Activated T-cell treated with anti-CD3 and anti-CD28 coated beads, Interleukin-2, amount 50 U/mL, for 72 hours (primary cell): ENCODE measurements at places on chromosomes 2 and 18. TPM values are rescaled to one million over a fixed set of nuclear protein-coding genes. Genes with fewer than 3 reads are reported as not detected.

GRCh38 chr2:28334527-28334894 lies 58.1 kb upstream of the FOSL2 start:
- DNase-seq: no peak

GRCh38 chr2:28137221-28137620 lies 246.7 kb downstream of the BABAM2 start:
- DNase-seq: no peak

- DNase-seq: no peak
Observed at GRCh38 chr2:207491956-207492355, 37.8 kb upstream of the CREB1 start.

- no peak for DNase-seq
Observed at GRCh38 chr2:203565076-203565475, 30.0 kb upstream of the RAPH1 start.

- DNase-seq: no peak
Observed at GRCh38 chr2:212465456-212465855, 73.1 kb downstream of the ERBB4 start.

DNA sequence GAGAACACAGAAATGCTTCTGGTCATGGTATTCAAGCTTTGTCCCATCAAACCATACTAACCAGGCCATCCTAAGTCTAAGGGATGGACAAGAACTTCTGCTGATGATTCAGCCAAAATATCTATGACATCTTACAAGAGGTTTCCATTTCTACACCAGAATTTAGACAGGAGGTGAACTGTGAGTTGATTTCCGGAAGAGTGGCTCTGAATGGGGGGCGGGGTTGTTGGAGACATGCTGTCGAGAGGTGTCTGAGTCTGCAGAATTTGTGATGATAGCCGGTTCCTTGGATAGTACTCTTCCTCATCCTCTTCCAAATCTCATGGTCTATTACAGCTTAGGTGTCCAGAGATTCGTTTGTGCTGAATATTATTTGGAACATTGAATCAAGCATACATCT lies 408.7 kb upstream of the TCF4 start:
- DNase-seq: no peak

- no peak for DNase-seq
Observed at GRCh38 chr18:76307293-76307690, 187.8 kb downstream of the ZNF516 start.

DNA sequence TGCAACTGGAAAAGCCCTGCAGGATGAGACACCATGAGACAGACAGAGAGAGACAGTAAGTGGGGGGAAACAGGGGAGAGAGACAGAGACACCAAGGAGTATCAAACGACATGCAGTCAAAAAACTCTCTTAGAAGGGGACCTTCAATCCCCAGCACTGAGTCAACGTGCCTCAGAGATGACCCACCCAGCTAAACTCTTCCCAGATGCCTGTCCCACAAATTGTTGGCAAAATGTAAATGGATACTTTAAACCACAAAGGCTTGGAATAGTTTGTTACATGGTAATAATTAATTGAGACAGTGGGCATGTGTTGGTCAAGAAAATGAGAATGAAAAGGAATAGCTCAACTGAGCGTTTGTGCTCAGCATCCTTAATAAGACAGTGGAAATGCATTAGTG lies 98.3 kb downstream of the GRB14 start:
- DNase-seq: no peak

GRCh38 chr18:58761241-58761969 lies 90.1 kb downstream of the MALT1 start:
- DNase-seq: no peak

DNA sequence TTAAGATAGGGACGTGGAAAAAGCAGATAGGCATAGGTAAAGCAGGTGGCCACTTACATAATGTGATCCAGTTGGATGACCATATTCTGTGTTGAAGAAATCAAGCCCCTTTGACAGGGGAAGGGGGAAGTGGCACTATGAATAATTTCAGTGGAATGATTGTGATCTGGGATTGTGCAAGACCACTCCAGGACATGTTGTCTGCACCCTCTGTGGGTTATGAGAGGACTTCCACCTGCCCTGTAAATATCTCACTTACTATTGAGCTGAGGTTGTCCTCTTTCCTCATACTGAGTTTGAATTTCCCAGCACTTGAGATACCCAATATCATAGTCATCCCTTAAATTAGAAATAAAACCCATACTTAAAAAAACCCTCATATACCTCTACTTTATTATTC lies 220.7 kb downstream of the IRS1 start:
- DNase-seq: no peak

The KIF1A gene
- 30.1 TPM for total RNA-seq

The OSR1 gene
- not detected for total RNA-seq

The AQP12B gene
- total RNA-seq: not detected

The CHRNG gene
- total RNA-seq: not detected
